ENCODE measurements at places on chromosomes 6 and 20.
A peak's percentile ranks its signal among the peaks of the same experiment; 100 is the strongest.

DNA sequence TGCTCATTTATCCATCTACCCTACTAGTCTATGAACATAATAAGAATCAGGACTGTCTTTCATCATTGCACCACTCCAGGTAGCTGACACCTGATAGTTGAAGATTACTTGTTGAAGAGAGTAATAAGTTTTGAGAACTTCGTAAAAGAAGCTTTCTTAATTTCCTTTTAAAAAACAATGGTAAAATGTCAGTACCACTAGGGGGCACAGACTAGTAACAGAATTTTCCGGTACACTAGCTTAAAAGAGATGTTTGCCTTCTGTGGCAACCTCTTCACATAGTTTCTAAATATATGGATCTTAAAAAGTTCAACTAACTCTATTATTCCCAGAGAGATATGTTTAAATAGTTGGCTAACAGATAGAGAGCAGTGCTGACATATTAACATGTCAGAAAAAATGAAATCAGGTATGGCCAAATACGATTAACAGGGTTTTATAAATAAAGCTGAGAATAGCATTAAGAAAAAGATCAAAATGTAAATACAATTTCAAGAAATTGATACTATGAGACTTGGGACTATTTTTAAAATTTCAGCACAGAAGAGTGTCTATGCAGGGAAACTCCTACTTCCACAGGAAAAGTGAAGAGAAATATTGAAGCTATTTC is 5.4 kb upstream of the KCNQ5 start:
- DNase-seq = no peak

DNA sequence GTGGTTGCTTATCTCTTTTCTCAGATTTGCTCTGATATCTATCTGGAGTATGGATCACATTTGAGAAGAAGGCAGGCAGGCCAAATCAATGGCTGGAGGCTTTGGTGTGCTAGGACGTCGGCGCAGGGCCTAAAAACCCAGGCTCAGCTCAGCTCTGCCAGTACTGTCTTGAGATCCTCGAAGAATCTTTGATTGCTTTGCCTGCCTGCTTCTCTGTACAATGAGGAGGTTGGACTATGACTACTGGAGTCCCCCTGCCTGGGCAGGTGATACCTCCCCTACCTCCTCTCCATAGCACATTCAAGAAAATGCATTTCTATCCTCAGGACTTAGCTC is 25.1 kb downstream of the KCNK5 start:
- DNase-seq = no peak

DNA sequence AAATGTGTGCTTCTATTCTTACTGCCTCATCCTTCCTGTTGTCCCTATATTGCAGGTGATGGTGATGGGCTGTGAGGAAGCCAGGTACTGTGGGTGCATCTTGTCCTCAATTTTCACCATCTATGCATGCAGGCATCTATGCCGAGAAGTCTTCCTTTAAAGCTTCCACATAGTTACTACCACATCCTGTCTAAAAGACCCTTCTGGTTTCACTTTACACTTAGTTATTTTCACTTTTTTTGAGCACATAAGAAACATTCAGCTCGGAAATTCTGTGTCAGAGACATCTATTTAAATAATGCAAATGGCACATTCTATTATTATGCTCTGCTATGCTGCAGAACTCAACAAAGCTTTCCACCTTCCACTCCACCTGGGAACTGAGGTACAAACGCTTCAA is 28.2 kb upstream of the FABP7 start:
- DNase-seq = no peak

DNA sequence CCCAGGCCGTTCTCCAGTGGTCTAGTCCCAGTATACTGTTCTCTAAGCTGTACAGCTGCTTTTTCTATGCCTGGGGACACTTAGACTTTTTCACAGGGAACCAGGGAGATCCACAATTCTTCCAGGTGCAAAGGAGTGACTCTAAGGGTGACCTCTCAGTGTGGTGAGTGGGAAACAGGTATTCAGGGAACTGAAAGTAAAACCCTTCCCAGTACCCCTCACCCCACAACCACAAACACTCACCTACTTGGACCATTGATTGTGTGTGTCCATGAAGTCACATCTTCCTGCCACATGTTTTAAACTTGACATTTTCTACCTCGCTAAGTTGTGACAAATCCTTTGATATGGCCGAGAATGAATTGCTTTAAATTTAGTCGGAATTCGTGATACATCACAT is 183.6 kb downstream of the CLIC5 start:
- no peak for DNase-seq

GRCh38 chr20:60107621-60108390 is 149.6 kb downstream of the CDH26 start:
- DNase-seq = no peak

GRCh38 chr20:48942730-48943129 is 21.2 kb downstream of the ARFGEF2 start:
- DNase-seq = no peak

DNA sequence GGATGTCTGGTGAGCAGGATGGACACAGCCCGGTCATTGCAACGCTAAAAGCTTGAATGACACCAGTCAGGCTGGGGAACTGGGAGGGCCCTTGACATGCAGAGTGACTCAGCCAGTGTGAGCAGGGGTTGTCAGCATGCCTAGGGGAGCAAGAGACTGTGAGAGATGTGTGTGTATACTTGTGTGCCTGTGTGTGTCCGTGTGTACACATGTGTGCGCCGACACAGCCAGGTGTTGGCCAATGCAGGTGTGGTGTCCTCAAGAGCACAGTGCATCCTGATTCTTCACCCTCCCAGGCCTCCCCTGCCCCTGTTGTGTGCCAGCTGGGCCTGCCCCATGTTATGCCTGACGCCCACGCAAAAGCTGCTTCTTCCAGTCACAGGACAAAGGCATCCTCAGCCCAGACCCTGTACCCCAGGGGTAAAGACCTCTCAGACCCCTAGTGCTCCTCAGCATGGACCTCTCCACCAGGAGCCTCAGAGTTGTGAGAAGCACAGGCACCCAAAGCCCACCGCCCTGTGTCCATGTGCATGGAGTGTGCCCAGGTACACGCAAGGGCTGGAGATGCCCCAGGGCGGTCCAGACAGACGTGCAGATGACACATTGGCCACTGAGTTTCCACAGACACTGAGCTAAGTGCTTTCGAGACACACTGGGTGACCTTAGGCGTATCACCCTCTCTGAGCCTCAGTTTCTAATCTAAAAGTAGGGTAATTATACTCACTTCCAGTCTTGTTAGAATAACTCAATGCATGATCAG is 16.6 kb downstream of the NRSN2 start:
- no peak for DNase-seq

DNA sequence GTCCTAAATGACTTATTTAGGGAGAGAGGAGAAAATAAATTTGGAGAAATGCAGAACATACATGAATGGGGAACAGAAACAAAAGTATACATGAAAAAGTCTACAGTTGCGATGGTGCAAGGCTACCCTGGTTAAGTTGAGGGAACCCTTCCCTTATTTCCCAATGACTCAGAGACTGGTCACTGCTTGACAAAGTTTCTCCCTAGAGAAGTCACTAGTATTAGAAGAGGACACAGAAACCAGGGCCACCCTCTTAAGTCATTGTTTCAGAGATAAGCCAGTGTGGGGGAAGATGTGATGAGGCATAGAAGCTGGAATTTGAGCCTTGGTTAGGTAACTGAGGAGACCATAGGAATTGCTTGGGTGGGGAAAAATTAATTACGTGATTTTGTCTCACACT is 24.4 kb upstream of the EDN1 start:
- DNase-seq = no peak

DNA sequence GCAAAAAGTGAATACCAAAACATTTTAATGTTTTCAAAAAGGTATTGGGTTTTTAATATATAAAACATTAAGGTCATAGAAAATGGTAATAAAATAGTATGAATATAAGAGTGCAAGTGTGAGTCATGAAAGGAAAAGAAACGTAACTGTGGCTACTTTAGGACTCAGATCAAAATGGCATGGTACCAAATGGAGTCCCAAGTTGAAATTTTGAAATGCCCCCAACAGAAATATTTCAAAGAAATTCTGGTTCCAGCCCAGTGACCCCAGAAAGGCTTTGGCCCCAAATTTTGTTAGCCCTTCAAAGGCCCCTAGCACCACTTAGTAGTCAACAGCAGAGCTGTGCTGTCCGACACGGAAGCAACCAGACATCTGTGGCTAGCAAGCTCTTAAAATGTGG is 6.0 kb downstream of the COL12A1 start:
- no peak for DNase-seq

GRCh38 chr6:15452182-15452941 is 206.5 kb downstream of the JARID2 start:
- no peak for DNase-seq

DNA sequence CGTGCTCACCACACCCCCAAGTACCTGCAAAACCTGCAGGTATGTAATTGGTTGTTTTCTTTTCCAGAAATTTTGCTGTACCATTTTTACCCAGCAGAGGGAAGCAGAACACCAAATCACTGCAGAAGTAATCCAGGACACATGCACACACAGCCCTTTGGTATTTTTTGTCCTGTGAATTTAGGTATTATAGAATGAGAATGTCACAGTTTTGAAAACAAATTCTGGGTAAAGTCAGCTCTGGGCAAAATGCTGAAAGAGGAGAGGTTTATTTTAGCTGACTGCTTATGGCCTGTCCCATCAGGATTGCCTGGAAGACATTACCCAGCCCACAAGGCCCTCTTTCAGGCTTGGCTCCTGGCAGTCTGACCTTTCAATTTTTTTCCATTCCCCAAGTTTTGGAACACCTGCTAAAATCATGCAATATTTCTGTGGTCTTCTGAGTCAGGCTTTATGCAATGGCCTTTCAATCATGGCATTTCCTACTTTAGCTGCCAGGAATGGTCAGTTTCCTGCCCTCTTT is 3.5 kb upstream of the EFHC1 start:
- DNase-seq = no peak

GRCh38 chr20:60750909-60751308 is 501.2 kb upstream of the CDH4 start:
- DNase-seq = no peak

- DNase-seq = no peak
Measured at GRCh38 chr6:73747289-73747688, 51.3 kb downstream of the CD109 start.

- DNase-seq = no peak
Measured at GRCh38 chr20:858011-858410, 24.5 kb downstream of the FAM110A start.

GRCh38 chr6:164581563-164581962 is 727.8 kb downstream of the C6orf118 start:
- DNase-seq = no peak

DNA sequence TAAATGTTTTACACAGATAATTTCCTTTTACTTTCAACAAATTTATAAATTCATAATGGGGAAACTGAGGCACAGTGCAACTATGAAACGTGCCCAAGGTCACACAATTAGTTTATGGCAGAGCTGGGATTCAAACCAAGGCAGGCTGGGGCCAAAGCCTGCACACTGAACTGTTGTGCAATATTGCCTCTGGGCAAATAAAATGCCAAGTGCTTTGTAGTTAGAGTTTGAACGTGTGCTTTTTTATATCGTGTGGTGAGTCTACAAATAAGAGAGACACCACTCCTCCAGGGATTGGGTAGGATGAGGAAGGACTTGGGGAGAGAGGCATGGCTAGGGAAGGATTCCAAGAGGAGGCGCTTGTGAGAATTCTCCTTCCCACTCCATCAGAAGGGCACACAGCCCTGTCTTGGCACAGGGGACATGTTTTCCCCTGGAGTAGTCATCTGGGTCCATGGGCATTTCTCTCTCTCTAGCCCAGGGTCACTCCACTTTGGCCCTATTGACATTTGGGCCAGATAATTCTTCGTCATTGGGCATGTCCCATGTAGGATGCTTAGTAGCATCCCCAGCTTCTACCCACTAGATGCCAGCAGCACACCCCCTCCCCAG is 2.8 kb upstream of the CDH22 start:
- DNase-seq = no peak

DNA sequence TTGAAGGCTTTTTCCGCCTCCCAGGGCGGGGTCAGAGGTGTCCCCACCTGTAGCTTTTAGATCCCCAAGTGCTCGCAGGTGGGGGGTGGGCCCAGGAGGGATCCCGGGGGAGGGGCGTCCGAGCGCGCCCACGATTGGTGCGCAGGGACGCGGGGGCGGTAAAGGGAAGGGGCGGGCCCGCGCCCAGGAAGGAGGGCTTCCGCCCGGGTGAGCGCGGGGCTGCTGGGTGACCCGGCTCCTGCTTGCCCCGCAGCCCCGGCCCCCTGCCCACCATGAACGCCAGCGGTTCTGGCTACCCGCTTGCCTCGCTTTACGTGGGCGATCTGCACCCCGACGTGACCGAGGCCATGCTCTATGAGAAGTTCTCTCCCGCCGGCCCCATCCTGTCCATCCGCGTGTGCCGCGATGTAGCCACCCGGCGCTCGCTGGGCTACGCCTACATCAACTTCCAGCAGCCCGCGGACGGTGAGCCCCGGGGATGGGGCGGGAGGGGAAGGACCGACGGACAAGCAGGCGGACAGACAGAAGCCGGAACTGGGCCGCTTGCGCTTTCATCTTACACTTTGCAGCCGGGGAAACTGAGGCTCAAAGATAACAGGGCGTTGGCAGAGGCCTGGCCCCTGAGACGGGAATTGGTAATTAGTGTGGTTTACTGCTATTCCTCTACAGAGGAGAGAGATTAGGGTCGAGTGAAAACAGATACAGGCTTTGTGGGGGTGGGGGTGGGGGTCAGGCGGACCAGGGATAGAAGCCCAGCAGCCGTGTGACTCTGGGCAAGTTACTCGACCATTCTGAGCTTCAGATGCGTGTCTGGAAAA is at the start of gene PABPC1L:
TSS of gene PABPC1L (plus strand) at position 189 of the 818 bp plus-strand sequence. CDS start at position 273, 84 bp downstream.
- DNase-seq = peak; percentile 96

DNA sequence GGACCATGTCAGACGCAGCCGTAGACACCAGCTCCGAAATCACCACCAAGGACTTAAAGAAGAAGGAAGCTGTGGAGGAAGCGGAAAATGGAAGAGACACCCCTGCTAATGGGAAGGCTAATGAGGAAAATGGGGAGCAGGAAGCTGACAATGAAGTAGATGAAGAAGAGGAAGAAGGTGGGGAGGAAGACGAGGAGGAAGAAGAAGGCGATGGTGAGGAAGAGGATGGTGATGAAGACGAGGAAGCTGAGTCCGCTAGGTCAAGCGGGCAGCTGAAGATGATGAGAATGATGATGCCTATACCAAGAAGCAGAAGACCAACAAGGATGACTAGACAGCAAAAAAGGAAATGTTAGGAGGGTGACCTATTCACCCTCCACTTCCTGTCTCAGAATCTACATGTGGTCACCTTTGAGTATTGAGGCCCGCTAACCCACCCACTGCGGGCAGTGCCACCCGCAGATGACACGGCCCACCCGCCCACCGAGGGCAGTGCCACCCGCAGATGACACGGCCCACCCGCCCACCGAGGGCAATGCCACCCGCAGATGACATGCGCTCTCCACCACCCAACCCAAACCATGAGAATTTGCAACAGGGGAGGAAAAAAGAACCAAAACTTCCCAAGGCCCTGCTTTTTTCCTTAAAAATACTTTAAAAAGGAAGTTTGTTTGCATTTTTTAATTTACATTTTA is 43.3 kb downstream of the MGME1 start:
- DNase-seq = no peak
